ENCODE measurements at places on chromosomes 12 and 14.
A peak's percentile ranks its signal among the peaks of the same experiment; 100 is the strongest.

GRCh38 chr12:16062611-16063010 lies 151.5 kb downstream of the DERA start:
- DNase-seq, result no peak

- DNase-seq, result no peak
Observed at GRCh38 chr14:32648434-32648833, 290.2 kb upstream of the NPAS3 start.

DNA sequence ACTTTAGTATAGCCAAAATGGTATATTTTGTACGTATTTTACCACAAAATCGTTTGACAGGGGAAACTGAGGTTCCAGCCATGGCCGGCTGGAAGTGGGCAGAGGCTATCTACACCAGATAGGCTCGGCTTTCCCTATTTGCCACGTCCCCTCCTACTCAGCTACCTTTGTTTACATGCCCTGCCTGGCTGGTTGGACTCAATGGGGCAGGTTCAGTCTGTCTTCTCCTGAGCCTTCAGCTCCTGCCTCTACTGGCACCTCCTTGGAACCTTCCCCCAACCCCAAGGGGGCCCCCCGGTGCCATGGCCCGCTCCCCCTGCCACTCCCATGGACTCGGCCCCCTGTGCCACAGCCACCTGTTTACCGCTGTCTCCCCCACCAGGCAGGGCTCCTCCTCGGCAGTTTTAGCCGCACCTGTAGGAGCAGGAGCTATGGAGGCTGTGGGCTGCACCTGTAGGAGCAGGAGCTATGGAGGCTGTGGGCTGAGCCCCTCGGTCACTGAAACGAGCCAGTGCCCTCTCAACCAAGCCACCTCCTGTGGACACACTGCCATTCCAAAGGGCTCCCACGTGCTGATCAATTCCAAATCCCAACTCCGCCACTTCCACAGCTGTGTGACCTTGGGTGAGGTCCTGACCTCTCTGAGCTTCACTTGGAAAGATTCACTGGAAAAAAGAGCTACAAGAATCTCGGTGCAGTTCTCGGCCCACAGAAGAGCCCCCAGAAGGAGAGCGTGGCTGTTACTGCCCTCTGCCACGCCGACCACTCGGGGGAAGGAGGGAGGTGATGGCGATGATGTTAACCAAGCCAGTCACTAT lies 62.2 kb downstream of the NCOR2 start:
- DNase-seq, result no peak

GRCh38 chr14:56899829-56900228 lies 89.5 kb upstream of the OTX2 start:
- DNase-seq, result no peak

DNA sequence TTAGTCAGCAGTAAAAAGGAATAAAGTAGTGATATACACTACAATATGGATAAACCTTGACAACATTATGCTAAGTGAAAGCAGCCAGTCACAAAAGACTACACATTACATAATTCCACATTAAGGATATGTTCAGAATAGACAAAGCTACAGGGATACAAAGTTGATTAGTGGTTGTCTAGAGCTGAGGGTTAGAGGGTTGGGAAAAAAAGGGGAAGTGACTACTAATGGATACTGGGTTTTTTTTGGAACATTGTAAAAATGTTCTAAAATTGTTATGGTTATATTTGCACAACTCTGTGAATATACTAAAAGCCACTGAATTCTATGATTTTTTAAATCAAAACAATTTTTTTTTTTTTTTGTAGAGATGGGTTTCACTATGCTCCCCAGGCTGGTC lies 4.8 kb upstream of the NGDN start:
- no peak for DNase-seq

DNA sequence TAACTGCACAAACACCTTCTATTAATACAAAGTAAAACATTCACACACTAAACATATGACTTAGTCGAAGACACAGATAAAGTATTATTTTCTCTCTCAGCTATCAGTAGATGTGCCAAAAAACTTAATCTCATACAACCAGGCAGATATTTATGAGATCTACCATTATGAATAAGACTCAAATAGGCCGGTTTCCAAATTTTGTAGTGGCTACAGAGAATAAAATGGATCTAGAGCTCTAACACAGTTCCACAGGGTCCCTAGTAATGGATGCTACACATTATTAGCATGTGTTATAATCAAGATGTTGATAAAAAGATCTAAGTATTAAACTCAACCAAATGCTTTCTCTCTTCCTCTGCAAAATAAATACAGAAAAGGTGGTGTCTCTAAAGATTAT lies 10.4 kb downstream of the SAV1 start:
- DNase-seq, result no peak

DNA sequence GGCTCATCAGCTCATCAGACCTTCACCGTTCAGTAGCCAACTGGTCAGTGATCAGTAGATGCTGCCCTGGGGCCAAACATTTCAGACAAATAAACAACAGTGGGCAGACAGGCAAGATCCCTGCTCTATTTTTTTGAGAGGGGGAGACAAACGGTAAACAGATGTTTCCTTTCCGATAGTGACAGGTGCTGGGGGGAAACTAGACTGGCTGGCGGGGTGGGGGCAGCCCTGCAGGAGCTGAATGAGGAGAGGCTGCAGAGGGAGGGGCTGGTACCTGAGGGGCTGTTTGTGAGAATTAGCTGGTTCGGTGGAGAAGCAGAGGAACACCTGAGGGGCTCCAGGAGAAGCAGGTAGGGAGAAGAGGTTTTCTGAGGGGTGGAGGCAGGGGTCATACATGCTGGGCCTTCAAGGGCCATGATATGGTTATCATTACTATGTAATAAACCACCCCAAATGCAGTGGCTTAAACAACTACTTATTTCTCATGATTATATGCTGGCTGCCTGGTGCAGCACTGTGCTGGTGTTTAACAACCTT lies 8.2 kb upstream of the GOLGA3 start:
- DNase-seq, result no peak

DNA sequence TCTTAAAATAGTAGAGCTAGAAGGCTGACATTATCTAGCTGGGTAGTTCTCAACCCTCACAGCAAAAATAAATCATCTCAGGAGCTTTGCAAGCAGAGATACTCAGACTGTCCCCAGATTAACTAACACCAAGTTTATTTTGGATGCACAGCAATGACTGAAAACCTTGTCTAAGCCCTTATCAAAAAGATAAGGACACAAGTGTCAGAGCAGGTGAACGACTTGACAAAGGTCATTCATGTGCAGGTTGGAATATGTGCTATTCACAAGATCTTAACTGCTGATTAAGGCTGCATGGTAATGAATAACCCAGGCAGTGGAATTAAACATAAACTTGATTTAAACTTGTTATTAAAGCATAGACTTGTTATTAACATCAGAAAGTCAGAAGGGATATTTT lies 246.6 kb downstream of the BTG1 start:
- no peak for DNase-seq

- no peak for DNase-seq
Observed at GRCh38 chr14:64536488-64537245, 3.9 kb upstream of the HSPA2 start.

DNA sequence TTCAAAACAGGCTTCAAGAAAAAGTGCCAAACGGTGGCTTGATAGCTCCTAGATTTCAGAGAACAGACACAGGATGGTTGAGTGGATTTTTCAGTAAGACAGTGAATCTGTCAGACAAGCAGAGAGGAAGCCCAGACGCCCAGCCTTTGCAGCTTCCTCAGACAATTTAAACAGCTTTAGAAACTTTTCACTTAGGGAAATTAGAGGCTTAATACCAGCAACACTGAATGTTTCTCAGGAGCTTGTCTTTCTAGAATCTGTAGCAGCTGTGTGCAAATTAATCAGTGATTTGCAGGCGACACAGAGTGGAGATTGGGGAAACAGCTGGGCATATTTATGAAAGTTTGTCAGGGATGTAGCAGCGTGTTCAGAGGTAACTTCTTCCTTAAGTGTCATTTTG lies 362.1 kb downstream of the GALC start:
- no peak for DNase-seq

DNA sequence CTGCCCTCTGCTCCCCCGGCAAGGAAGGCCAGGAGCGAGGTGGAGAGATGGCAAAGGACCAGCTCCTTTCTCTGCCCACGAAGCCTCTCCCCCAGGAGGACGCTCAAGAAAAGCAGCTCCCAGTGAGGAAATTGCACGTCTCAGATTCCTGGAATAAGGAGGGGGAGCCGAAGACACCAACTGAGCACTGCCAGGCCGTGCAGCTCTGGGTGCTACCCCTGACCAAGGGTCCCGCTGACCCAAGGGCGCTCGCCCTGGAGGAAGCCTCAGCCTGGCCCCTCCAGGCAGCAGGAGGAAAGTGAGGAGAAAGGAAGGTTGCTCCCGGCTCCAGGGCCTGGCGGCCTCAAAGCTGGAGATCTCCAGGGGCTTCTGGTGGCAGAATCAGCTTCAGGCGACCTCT lies 174.1 kb upstream of the SFSWAP start:
- DNase-seq, result no peak

- no peak for DNase-seq
Observed at GRCh38 chr12:1056390-1056789, 65.4 kb downstream of the ERC1 start.

- DNase-seq, result no peak
Observed at GRCh38 chr12:48199774-48200221, 3.3 kb downstream of the OR10AD1 start.

- DNase-seq, result peak; percentile 55
Observed at GRCh38 chr12:65740873-65741600, 83.2 kb upstream of the HMGA2 start.

DNA sequence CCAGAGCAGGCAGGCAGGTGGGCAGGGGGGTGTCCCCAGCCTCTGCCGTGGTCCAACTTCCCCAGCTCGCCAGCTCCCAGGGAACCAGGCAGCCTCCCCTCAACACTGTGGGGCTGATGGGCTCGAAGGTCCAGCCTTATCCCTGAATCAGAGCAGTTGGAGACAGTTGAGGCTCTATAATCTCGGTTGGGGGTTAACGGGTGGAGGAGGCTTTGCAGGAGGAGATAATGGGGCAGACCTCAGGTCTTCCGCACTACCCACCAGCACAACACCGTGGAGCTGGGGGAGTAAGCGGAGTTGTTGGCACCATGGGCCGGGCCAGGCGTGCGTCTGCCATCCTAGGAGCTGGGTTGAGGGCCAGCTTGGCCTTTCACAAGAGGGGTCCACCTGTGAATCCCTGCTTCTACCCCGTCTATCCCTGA lies 13.9 kb upstream of the HDAC7 start:
- DNase-seq, result no peak

DNA sequence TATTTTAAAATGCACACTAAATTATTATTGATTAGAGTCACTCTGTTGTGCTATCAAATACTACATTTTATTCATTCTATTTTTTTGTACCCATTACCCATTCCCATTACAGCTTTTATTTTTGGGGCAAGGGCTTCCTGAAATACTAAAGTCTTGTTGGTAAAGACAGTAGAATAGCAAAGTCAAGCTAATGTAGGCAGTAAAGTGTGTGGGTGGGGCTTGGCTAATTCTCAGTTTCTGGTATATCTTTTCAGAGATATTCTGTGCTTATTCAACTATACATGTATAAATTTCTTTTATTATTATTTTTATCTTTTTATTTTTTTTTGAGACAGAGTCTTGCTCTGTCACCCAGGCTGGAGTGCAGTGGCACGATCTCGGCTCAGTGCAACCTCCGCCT lies 22.3 kb upstream of the PHC1 start:
- DNase-seq, result no peak

DNA sequence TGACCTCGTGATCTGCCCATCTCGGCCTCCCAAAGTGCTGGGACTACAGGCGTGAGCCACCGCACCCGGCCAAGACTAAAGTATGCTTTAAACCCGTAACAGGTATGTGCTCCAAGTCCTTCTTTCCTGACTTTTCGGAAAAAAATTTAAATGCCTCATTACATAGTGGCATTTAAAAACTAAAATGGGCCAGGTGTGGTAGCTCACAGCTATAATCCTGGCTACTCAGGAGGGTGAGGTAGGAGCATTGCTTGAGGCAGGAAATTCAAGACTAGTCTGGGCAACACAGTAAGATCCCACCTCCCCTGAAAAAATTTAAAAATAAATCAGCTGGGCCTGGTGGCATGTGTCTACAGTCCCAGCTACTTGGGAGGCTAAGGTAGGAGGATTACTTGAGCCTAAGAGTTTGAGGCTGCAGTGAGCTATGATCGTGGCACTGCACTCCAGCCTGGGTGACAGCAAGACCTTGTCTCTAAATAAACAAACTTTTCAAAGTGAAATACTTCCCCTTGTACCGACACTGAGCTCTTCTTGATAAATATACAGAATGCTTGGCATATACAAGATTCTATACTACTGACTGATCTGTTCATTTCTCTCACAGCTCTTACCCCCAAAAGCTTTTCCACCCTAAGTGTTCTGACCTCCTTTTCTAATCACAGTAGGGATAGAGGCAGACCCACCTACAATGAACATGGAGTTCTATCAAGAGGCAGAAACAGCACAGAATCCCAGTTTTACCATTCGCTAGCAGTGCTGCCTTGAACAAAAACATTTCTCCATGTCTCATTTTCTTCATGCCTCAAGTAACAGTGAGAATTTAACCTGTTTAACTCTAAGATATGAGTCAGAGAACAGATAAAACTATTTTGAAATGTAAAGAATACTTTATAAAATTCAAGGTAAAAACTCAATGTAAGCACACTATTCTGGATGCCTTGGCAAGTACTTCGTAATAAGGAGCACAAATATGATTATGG lies 7.9 kb downstream of the PPP4R3A start:
- DNase-seq, result no peak

- no peak for DNase-seq
Observed at GRCh38 chr12:100508751-100509150, 35.1 kb downstream of the NR1H4 start.

GRCh38 chr12:126509572-126509971 lies 1444.3 kb downstream of the AACS start:
- DNase-seq, result no peak

DNA sequence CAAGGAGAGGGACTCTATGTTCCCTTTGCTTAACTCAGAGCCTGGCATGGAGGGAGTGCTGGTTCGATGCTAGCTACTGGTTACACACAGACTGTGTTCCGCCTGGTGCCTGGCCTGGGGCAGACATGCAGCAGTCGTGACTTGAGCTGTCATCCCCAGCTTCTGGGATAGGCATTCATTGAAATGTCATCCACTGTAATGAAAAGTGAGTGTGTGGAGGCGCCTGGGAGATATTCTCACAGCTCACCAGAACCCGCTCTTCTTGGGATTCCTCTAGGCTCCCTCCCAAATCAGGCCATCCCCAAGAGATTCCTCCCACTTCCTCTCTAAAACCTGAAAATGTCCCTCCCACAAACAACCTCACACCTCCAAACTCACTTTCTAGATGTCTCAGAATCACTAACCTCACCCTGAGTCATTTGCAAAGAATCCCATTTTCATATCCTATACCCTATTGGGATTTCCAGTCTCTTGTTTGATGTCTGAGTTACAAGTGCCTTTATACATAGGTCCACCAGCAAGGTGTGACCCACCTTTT lies 82.8 kb downstream of the CRACR2A start:
- no peak for DNase-seq
